ENCODE measurements at places on chromosomes 5 and 9.

DNA sequence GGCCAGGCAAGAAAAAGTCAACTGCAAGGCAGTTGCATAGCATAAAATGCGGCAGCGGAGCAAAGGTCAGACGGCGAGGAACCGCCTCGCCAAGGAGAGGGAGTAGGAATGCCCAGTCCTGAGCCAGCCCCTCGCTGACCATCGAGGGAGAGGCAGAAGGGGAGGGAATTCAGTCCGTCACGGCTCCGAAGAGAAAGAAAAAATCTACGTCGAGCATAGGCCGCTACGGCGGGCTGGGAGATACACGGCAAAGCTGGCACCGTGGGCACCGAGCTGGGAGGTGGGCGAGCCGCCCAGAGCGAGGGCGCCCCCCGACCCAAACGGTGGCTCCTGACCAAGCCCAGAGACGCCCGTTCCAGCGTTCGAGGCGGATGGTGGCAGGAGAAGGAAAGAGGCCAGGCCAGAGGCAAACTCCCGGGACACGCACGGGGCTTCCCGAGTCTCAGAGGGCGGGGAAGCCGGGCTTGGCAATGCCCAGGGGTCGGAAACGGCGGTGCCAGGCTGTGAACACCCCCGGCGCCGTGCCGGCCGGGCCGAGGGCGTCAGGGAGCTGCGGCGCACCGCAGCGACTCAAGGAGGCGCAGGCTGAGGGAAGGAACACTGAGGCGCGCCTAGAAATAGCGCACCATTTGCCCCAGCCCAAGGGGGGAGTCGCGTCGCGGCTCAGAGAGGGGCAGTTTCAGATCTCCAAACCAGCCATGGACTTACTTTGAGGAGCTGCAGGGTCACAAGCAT is 518 bp downstream of the SPRY4 start:
- peak; percentile 30 for DNase-seq

DNA sequence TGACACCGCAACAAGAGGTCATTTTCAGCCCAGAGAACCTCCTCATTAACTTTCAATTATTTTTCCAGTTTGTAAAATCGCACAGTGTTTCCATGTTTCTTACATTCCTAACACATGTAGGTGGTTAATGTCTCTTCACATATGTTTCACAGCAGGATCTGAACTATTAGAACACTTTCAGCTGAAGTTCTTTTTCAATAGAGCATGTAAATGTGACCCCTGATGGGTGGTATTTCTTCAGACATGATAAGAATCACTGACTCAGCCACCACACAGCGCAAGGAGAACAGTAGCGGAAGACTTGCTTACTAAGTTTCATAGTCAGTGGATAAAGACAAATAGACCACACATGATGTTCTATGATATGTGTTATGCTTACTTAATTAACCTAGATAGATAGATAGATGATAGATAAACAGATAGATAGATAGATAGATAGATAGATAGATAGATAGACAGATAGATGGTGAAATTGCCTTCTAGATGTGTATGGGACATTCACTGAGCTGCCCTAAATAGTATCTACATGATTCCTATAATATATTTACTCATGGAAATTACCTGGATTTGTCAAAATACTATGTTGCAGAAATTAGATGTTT is 1992.1 kb upstream of the NUDT12 start:
- DNase-seq: no peak

DNA sequence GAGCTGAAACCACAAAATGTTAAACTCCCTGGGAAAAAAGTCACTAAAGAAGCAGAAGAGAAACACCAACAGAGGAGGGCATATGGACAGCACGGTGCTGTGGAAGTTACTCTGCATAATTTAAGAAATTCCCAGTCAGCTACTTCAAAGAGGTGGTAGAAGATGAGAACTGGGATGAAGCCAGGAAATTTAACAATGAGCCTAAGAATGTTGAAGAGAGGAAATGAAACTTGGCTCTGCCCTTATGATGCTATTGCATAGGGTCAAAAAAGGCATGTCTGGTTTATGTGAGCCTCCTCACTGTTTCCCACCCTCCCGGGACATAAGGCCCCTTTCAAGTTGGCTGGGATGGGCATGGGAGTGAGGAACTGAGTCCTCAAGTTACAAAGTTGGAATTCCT is 25.4 kb upstream of the SNX18 start:
- DNase-seq: no peak

GRCh38 chr5:111127453-111128195 is 35.5 kb downstream of the WDR36 start:
- DNase-seq: no peak

GRCh38 chr5:139669662-139670368 is 21.7 kb downstream of the CXXC5 start:
- DNase-seq: no peak

DNA sequence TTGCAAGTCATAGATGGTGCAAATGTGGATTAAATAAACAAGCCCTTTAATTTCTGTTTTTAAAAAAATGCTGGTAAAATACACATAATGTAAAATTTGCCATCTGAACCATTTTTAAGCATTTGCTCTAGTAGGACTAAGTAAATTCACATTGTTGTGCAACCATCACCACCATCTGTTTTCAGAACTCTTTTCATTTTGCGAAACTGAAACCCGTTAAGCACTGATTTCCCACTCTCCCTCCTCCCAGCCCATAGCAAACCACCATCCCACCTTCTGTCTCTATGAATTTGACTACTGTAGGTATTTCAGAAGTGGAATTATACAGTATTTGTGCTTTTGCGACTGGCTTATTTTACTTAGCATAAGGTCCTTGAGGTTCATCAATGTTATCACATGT is 103.3 kb upstream of the CNTLN start:
- DNase-seq: no peak

- DNase-seq: no peak
These were observed 13.0 kb upstream of the OXCT1 start for GRCh38 chr5:41883243-41883642.

GRCh38 chr5:58187432-58188261 is 272.2 kb downstream of the PLK2 start:
- DNase-seq: no peak

DNA sequence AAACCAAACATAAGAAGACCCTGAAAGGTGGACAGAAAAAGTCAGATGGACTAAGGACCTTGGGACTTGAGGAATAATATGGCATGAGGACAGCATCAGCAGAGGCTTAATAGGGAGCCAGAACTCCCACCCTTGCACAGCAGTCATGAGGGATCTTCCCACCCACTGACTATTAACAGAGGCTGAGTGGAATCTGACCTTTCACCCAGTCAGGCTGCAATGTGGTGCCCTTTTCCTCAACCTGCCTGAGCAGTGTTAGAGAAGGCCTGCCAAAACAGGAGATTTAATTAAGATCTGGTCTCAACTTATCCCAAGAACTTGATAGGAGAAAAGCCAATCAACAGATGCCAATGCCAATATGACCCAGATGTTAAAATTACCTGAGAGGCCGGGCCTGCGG is 481.9 kb downstream of the KDM4C start:
- no peak for DNase-seq

DNA sequence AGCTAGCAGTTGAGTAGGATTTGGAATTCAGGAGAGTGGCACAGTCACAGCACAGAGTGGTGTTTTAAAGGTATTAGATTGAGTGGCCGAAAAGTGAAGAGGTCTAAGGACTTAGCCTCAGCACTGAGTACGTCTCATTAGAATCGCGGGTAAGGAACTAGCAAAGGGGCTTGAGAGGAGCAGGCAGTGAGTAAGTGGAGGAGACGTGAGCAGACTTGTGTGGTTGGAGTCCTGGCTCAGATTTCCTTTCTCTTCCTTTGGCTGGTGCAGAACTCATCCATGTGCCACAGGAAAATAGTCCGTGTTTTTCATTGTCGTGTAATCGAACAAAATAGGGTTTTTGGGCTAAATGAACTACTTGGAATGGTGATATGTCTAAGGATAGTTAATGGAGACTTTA is 3.4 kb downstream of the EXOSC2 start:
- DNase-seq: no peak

- no peak for DNase-seq
These were observed 17.3 kb upstream of the CXXC5 start for GRCh38 chr5:139630855-139631254.

GRCh38 chr5:73158313-73158712 is 14.7 kb upstream of the TMEM174 start:
- DNase-seq: no peak

- no peak for DNase-seq
These were observed 58.5 kb upstream of the PJA2 start for GRCh38 chr5:109468288-109468676.

GRCh38 chr5:135051872-135052271 is 17.8 kb upstream of the PITX1 start:
- DNase-seq: no peak

All from A549 (cell line).